GM12892 (cell line): ENCODE measurements at places on chromosomes 12 and 14.
A peak's percentile ranks its signal among the peaks of the same experiment; 100 is the strongest.

GRCh38 chr14:32720927-32721326, 217.8 kb upstream of the NPAS3 start:
- no peak for DNase-seq

- DNase-seq = no peak
Observed at GRCh38 chr12:98973395-98973794, 328.3 kb downstream of the APAF1 start.

DNA sequence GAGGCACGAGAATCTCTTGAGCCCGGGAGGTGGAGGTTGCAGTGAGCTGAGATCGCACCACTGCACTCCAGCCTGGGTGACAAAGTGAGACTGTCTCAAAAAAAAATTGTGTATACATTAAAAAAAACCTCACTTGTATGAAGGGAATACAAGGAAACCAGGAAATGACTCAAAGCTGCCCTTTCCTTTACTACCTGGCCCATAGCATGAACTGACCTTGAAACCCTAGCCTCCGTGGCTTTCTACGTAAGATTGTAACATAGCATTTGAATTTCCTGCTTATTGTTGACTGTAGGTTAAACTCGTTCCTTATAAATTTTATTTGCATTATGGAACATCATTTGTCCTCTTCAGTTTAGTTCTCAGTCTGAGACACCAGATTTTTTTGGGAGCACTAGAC, 9.1 kb upstream of the DDX47 start:
- no peak for DNase-seq

- no peak for DNase-seq
Observed at GRCh38 chr14:58808828-58809227, 171.1 kb downstream of the DACT1 start.

DNA sequence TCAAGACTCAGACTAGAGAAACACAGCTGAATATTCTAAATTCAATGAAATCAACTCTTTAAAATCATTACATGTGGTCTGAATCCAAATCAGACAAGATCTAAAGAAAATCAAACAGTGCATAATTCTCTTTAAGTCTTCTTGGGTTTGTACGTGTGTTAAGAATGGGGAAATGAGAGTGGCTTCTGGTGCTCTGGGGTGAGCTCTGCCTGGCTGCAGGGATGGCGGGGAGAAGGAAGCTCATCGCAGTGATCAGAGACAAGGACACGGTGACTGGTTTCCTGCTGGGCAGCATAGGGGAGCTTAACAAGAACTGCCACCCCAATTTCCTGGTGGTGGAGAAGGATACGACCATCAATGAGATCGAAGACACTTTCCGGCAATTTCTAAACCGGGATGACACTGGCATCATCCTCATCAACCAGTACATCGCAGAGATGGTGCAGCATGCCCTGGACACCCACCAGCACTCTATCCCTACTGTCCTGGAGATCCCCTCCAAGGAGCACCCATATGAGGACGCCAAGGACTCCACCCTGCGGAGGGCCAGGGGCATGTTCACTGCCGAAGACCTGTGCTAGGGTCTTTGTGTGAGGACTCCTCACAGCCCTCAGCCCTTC, 20.9 kb downstream of the SENP1 start:
- DNase-seq = no peak

DNA sequence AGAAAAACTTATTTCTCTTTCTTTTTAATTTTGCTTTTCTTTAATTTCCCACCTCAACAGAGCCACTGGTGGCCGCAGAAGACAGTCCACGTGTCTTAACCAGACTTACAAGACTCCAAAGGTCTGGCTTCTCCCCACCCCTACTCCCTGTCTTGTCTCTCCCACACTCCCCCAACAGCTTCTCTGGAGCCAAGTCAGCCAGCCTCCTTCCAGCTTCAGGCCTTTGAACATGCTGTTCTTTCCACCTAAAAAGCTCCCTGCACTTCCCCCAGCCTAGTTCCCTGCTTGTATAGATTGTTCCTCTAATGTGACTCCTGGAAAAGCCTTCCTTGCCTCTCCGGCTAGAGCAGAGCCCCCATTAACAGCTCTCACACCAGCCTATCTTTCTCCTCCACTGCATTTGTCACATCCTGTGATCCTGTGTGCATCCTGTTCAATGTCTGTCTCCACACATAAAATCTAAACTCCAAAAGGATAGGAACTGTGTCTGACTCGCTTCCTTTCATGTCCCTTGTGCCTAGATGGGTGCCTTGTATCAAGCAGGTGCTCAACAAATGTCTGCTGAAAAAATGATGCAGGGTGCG, 7.8 kb upstream of the DYNLL1 start:
- no peak for DNase-seq

GRCh38 chr14:70926235-70926830, 19.1 kb downstream of the PCNX1 start:
- no peak for DNase-seq

DNA sequence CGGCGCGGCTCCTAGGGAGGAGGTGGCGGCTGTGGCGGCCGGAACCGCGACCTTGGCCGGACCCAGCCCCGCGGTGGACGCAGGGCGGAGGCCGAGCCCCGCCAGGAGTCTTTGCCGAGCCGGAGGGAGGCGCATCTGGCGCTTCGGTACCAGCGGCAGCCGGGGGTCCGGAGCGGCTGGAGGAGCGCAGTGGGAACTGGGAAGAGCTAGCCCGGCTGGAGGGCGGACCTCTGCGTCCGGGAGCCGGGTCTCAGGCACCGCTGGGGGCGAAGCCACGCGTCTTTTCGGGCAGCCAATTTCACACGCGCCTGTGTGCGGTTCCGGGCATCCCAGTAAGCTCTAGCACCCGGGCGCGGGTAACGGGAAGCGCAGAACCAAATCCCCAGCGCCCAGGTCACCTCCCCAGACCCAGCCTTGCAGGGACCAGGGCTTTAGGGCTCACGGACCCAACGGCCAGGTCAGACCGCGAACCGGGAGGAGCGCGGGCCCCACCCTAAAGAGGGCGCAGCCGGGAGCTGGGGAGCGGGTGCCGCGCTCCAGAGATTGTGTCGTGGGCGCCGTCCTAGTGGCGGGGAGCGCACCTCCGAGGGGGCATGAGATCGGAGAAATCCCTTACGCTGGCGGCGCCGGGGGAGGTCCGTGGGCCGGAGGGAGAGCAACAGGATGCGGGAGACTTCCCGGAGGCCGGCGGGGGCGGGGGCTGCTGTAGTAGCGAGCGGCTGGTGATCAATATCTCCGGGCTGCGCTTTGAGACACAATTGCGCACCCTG, 89.4 kb downstream of the GALNT8 start:
- DNase-seq = peak; percentile 21

- DNase-seq = no peak
Observed at GRCh38 chr12:212715-213526, 1.0 kb downstream of the SLC6A12 start.
